ENCODE measurements at places on chromosomes 11 and 22. TPM values are rescaled to one million over a fixed set of nuclear protein-coding genes. Genes with fewer than 3 reads are reported as not detected.
A peak's percentile ranks its signal among the peaks of the same experiment; 100 is the strongest.

GRCh38 chr22:50677493-50678217 is 5.0 kb downstream of the SHANK3 start:
- no peak for DNase-seq

Gene CTSW
- not detected for total RNA-seq

DNA sequence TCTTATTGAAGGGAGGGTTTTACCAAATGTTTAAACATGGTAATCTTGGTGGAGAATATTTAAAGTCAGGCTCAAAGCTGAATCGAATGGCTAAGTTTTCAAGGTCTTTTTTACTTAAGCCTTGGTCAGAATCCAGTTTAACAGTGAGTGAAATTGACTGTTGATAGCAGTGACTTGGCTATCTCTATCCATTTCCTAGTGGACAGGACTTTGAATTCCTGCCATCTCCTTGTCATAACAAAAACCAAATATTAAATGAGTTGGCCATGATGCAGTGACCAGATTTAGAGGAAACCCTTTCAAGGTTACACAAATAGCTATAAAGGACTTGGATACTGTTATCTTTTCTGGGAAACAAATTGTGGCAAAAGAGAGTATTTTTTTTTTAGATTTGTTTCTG is 92.0 kb downstream of the JRKL start:
- no peak for DNase-seq

GRCh38 chr11:46499821-46500220 is 94.0 kb downstream of the AMBRA1 start:
- DNase-seq, result no peak

DNA sequence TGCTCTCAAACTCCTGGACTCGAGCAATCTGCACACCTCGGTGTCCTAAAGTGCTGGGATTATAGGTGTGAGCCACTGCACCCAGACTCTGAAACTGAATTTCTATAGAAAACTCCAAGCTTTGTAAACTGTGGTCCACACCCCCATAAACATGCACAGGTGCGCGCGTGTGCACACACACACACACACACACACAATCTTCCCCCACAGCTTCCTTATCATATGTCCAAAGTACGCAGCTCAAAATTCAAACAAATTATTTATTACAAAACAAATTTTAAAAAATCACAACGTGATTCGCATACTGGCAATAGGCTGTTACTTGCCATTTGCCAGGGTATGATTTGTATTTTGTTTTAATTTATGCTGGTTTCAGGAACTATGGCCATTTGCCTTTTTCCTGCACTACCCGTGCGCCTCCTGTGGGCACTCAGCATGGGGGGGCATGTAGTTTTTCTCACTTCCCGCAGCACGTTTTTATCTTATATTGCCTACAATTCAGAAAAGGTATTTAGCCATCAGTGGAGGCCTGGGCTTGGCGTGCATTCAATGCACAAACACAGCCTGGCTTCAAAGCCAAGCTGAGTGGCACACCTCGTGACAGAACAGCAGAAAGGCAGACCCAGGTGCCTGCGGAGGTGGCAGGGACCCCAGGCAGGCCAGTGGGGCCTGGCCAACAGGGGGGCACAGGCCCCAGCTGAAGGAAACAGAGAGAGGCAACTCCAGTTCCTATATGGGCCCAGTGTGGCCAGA is 10.8 kb upstream of the SNX32 start:
- DNase-seq, result no peak

DNA sequence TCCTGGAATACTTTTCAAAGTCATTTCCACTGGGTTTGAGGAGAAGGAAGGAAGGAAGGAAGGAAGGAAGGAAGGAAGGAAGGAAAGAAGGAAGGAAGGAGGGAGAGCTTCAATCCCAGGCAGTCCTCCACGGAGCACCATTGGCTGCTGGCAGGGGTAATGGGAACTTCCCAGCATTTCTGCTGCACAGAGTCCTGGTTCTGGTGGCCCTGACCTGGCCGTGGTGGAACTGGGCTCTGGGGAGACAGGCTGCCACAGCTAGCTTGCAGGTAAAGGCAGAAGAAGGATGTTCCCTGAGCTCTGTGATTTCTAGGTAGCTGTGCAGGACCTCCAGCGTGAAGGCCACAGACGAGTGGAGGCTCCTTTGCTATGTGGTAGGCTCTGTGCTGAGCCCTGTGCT is 10.6 kb downstream of the PKNOX2 start:
- no peak for DNase-seq

DNA sequence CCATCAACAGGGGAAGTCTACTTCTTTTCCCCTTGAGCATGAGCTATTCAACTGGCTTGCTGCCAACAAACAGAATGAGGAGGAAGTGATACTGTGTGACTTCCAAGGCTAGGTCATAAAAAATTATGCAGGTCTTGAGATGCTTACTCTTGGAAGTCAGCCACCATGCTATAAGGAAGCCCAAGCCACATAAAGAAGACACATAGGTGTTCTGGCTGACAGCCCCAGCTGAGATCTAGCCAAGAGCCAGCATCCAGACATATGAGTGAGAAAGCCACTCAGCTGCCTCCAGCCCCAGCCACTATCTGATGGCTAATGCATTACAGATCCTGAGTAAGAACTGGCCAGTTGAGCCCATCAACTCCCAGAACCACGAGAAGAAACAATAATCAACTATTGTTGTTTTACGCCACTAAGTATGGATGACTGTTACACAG is 31.0 kb upstream of the PPP2R1B start:
- no peak for DNase-seq

Gene HTR3A
- total RNA-seq, result 0.40 TPM

Gene SAA2
- total RNA-seq, result not detected

Gene TMX2
- 91.0 TPM for total RNA-seq

Gene CYTH4
- 4.8 TPM for total RNA-seq

Gene RIMBP3C
- total RNA-seq, result 0.64 TPM

GRCh38 chr11:112983887-112984286 is 22.7 kb downstream of the NCAM1 start:
- DNase-seq, result no peak

DNA sequence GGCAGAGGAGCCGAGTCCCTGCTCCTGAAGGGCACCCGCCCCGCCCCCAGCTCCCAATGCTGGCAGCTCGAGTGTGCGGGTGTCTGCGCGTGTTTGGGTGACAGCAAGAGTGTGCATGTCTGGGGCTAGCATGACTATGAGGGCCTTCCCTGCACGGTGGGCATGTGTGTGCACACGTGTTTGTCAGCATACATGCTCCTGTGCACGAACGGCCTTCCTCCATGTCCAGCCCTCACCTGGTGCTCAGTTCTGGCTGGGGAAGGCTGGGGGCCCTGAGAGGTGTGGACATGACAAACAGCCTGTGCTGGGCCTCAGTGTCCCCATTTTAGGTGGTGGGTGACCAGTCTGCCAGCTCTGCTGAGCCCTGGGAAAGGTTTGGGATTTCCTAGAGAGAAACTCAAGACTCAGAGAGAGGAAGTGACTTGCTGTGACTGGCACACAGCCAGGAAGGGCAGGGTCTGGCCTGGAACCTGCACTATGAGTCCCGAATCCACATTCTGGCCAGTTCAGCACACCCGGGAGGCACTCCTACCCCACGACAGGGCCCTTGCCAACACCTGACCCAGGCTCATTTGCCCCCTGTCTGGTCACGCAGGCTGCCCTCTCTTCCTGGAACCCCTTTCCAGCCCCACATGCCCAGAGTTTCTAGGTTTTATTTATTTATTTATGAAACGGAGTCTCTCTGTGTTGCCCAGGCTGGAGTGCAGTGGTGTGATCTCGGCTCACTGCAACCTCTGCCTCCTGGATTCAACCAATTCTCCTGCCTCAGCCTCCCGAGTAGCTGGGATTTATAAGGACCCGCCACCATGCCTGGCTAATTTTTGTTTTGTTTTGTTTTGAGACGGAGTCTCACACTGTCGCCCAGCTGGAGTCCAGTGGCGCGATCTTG is 3.3 kb upstream of the SHISA8 start:
- no peak for DNase-seq

Gene SLC22A8
- not detected for total RNA-seq

Gene ASPHD2
- total RNA-seq, result 14.3 TPM

DNA sequence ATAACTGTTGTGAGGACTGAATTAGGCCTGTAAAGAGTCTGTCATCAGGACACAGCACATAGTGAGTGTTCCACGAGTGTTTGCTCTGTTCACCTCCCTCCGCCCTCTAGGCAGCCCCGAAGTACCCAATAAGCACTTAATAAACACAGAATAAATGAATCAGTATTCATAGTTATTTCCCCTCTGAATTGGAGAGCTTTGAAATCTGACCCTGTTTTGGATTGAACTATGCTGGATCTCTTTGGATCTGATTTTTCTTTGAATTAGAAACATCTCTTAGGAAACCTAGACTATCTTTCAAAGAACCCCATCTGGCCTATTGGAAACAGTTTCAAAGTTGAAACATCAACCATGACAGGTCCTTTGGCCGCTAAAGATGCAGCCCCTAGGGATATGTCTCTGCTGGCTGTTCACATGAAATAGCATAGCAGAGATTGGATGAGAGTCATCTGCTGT is 615.5 kb downstream of the NTM start:
- DNase-seq, result no peak

DNA sequence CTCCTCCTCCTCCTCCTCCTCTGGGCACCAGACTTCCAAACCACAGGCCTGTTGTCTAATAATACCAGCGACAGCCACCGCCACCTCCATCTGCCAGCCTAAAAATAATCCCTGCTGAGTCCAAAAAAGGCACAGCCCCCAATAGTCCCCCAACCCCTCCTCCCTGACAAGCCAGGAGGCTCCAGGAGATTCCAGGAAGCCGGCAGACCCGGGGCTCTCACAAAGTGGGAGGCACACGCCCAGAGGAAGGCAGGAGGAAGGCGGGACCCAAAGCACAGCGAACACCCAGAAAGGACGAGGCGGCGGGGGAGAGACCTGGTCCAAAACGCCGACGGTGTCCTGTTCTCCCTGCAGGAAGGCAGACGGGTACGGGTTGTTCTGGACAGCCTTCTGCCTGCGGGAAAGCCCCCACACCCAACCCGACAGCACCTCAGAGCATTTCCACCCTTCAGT is 5.9 kb downstream of the IGSF9B start:
- DNase-seq, result no peak

GRCh38 chr11:11072067-11072466 is 214.2 kb upstream of the ZBED5 start:
- DNase-seq, result no peak

- DNase-seq, result no peak
Observed at GRCh38 chr22:38819387-38819940, 24.4 kb downstream of the NPTXR start.

DNA sequence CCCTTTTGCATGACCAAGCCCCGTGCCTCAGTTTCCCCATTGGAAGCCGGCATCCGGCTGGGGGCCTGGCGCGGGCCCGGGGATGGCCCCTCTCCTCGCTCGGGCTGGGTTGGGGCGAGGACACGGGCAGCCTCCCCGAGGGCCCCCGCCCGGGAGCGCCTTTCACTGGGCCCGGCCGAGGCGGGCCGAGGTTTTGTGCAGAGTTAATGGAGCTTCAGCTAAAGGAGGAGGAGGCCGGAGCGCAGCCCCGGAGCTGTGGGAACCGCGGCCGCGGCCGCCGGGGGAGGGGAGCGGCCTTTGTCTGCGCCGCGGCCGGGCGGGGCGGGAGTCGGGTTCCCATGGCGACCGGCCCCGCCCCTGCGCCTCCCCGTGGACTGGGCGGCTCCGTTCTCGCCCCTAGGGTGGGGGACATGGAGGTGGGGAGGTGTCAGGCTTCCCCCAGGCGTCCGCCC is 1.4 kb upstream of the MAPK11 start:
- DNase-seq, result peak; percentile 75

- no peak for DNase-seq
Observed at GRCh38 chr11:18394928-18395734, 768 bp downstream of the LDHA start.

DNA sequence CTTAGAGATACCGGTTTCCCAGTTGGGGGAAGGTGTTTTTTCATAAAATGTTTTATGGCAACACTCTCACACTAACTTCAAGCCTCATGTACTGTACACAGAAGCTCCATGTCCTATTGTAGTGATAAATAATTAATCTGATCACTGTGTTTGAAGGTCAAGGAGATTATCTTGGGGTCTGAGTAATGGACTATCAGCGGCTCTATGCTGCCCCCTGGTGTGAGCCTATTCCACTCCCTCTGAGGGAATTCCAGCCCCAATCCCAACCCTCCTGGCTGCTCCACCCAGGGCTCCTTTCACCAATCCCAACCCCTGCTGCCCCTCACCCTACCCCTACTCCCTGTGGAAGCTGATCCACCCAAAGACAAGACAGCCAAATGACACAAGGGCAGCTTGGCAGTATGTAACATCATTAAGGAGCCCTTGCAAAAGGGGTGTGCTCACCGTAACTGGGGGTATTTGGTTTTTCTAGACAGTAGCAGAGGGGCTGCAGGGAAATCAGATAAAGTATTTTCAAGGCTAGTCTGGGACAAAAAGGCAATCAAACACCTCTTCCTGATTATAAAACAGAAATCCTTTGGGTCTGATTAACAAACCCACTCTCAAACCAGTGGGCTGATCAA is 22.3 kb downstream of the HPS4 start:
- DNase-seq, result no peak

DNA sequence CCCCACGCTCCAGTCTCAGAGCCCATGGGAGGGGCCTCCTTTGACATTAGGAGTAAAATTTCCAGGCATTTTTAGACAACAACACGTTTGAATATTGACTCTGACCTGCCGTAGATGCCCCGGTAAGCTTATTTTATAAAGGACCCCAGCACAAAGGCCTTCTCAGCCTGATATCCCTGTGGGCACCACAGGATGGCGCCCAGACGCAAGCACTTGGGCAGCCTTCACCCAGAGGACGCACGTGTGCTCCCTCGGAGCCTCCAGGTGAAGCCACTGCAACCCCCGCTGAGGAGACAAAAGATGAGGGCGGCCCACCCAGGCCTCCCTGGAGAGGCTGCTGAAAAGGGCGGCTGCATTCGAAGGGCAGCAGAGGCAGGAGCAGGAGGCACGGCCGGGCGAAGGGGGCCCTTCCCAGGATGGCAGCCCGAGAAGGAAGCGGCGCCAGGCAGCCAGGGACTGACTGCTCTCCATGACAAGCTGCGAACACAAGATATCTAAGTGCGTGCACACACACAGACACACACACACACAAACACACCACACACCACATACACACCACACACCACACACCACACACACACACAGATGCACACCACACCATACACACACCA is 15.2 kb upstream of the TH start:
- no peak for DNase-seq

GRCh38 chr11:61602775-61603569 is 22.1 kb upstream of the SYT7 start:
- peak; percentile 62 for DNase-seq

Gene TMPRSS6
- not detected for total RNA-seq

Gene C11orf87
- total RNA-seq, result 54.8 TPM

GRCh38 chr11:34606326-34607120 is 14.4 kb upstream of the EHF start:
- DNase-seq, result no peak

Gene DGCR8
- 50.7 TPM for total RNA-seq

Gene ZNF143
- total RNA-seq, result 30.5 TPM

- DNase-seq, result no peak
Observed at GRCh38 chr11:15629690-15630321, 515.1 kb downstream of the INSC start.

- no peak for DNase-seq
Observed at GRCh38 chr11:119166368-119167076, 2.0 kb upstream of the NLRX1 start.

Gene SLC25A1
- 36.4 TPM for total RNA-seq

All from dorsolateral prefrontal cortex (tissue), 122 donors.